H7 (cell line): ENCODE measurements at places on chromosomes 1 and 21. TPM values are rescaled to one million over a fixed set of nuclear protein-coding genes. Genes with fewer than 3 reads are reported as not detected.
A peak's percentile ranks its signal among the peaks of the same experiment; 100 is the strongest.

AHCTF1 gene
- total RNA-seq: 43.4 and 62.9 TPM in 2 replicates

ZMPSTE24 gene
- total RNA-seq: 31.3 and 37.9 TPM in 2 replicates

TMEM200B gene
- total RNA-seq: 53.7 and 59.5 TPM in 2 replicates

HTR1D gene
- total RNA-seq: 3.9 and 4.1 TPM in 2 replicates

SLAMF7 gene
- total RNA-seq: 0.24 TPM in 1 of 2 replicates, not detected in the other

SLC9A1 gene
- total RNA-seq: 12.6 and 13.1 TPM in 2 replicates

MMEL1 gene
- total RNA-seq: 1.3 and 3.0 TPM in 2 replicates

DNA sequence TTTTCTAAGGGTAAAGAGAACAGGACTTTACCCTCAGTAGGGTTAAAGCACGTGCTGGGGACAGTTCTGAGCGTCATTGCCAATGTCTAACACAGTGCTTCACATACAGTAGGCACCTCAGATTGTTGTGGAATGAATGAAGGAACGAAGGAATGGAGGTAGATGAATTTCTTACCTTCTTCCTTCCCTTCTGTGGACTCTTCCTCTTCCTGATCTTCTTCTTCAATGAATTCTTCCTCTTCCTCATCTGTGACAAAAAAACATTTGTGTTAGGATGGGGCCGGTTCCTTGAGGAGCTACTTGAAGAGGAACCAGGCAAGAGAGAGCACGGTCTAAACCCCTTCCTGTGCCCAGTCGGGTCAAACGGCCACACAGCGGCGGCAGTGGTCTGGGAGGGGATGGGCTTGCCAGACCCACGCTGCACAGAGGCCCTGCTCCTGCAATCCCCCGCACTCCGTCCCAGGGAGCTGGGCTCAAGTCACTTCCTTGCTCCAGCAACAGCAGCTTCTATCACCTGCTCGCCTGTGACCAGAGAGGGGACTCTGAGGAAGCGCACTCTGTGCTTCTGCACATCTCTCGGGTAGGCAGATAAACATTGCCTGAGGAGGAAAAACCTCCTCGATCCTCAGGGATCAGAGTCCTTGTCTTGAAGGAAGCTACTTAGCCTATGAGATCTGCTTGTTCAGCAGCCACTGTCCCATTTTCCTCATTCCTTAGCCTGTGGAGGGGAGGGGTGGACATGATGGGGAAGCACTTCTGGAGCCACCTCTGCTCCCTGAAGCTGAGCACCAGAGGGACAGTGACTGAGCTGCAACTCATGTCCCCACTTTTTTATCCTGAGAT is 8.0 kb upstream of the SLC30A2 start:
- peak; percentile 75 for DNase-seq

GRCh38 chr1:211478801-211479578 is 13.0 kb downstream of the RD3 start:
- no peak for DNase-seq

- no peak for DNase-seq
These were observed 48.1 kb upstream of the BACH1 start for GRCh38 chr21:29250636-29251035.

- DNase-seq: no peak
These were observed 681.7 kb upstream of the ADAMTS5 start for GRCh38 chr21:27648560-27648959.

DNA sequence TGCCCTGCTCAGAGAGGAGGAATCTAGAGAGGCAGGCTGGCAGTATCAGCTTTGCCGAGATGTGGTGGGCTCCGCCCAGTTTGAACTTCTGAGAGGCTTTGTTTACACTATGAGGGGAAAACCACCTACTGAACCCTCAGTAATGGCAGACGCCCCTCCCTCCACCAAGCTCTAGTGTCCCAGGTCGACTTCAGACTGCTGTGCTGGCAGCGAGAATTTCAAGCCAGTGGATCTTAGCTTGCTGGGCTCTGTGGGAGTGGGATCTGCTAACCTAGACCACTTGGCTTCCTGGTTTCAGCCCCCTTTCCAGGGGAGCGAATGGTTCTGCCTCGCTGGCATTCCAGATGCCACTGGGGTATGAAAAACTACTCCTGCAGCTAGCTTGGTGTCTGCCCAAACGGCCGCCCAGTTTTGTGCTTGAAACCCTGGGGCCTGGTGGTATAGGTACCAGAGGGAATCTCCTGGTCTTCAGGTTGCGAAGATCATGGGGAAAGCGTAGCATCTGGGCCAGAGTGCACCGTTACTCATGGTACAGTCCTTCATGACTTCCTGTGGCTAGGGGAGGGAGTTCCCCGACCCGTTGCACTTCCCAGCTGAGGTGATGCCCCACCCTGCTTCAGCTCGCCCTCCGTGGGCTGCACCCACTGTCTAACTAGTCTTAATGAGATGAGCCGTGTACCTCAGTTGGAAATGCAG is 43.6 kb downstream of the C21orf91 start:
- DNase-seq: no peak

DNA sequence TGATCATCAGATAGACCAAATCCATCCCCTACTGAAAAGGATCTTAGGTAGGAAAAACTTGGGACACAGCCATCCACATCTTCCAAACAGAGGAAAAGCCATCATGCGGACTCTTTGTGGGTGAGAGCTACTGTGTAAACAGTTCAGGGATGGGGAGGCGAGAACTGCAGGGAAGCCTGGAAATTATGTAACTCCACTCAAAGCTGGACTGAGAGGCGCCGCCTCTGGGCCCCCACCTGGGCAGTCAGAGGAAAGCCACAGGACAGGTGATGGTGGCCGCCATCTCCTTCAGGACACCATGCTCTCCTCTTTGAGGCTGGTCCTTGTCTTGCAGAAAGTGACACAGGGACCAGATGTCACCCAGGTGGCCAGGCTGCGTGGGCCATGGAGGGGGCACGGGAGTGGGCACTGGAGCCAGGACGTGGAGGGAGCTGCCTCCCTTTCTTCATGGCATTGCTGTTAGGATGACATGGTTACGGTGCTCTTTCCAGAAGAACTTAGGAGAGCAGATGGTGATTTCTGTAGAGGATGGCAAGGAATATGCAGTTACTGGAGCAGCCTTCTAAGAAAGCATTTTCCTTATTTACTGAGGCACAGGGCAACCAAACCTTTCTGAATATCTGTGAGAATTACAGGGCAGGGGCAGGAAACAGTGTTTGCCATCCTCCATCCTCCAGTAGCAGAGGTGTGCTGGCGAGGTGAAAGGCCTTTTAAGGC is 32.0 kb upstream of the TDRD10 start:
- no peak for DNase-seq

DNA sequence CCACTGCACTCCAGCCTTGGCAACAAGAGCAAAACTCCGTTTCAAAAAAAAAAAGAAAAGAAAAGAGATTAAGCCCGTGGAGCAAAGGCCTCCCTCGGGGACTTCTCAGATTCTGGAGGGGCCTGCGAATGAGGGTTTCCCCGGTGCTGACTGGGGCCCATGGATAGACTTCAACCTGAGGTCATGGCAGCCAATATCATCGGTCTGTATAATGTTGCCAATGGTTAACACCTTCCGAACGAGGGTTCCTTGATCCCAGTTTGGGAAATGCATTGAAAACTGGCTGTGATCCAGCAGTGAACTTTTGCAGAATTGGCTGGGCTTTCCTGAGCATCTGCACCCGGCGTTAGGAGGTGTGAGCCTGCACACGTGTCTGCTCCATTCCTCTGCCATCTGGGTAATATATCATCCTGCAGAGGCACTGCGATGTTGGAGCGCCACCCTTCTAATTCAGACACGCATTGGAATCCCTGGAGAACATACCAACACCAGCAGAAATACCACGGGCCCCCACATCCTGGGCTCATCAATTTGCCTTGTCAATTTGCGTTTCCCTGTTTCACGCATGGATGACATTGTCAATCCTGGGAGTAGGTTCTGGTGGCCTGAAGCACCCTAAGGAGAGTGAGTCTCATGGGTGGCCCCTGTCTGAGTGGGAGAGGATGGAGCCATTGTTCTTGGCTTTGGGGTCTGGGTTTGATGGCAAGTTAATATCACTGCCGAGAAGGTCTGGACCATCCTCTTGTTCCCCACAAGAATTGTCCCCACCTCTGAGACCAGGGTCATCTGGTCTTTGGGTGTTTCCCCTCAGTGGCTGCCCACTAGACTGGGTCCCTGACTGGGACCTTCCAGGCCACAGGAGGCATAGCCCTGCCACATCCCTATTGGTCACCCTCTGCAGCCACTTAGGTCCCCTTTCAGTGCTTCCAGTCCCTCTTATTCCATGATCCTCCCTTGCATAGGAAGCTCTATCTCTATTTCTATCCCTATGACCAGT is 441.0 kb downstream of the PTPRU start:
- DNase-seq: peak; percentile 12
